ENCODE measurements at places on chromosomes 12 and 14. TPM values are rescaled to one million over a fixed set of nuclear protein-coding genes. Genes with fewer than 3 reads are reported as not detected.

TMEM132D gene
- total RNA-seq, result 6.1 TPM

DNA sequence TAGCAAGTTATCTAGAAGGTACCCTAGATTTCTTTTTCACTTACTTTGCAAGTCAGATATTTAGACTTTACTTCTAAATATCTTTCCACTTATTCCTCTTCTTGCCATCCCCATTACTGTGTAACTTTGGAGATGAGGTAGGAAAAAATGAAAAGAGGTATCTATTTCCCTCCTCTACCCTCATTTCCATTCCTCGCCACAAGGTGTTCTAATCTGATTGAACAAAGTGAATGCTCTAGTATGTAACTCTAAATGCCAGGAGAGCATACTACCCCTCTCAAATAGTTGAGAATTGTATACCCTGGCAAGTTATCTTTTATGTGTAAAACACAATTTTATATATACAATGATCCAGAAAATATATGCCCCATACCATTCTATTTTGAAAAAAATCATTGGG, 1.7 kb upstream of the LDHB start:
- no peak for DNase-seq

- peak; percentile 86 for DNase-seq
Observed at GRCh38 chr14:69726761-69727511, 40.0 kb upstream of the SRSF5 start.

- DNase-seq, result no peak
Observed at GRCh38 chr12:49091836-49092085, 2.8 kb downstream of the DHH start.

MYRFL gene
- 0.64 TPM for total RNA-seq

DNA sequence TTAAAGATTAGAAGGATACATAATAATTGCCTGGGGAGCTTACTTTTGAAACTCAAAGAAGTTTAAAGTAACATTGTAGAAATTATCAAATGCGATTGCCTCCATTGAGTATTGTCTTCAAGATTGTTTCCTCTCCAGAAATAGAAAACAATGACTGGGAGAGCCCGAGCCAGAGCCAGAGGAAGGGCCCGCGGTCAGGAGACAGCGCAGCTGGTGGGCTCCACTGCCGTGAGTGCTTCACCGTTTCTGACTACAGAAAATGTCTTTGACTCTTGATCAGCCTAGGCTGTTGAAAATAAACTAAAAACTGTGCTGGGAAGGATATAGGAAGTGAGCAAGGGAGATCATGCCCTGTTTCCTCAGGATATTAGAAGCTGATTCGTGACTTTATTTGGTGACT, 4.8 kb downstream of the PIWIL1 start:
- DNase-seq, result no peak

GRCh38 chr14:51602310-51602709, 49.4 kb upstream of the FRMD6 start:
- DNase-seq, result no peak

DNA sequence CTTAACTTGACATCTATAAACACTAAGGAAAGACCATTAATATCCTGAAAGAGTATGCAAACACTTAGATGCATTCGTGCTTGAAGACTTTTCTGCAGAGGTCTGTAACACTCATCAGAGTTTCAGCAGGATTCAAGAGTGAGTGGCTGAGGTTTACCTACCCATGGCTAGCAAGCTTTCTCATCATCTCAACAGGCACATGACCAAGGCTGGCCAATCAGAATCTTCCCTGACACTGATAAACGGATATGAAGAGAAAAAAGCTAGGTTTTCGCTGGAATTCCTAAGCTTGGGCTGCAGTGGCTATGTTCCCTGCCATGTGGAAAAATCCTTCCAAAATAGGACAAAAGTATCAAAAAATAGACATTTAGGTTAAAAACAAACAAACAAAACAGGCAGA, 162.1 kb upstream of the USP15 start:
- DNase-seq, result no peak
